Stimulated activated CD4-positive, alpha-beta T cell treated with anti-CD3 and anti-CD28 coated beads, Interleukin-2, amount 100 ng/mL, for 4 hours (primary cell): ENCODE measurements at places on chromosomes 12 and 14.
A peak's percentile ranks its signal among the peaks of the same experiment; 100 is the strongest.

DNA sequence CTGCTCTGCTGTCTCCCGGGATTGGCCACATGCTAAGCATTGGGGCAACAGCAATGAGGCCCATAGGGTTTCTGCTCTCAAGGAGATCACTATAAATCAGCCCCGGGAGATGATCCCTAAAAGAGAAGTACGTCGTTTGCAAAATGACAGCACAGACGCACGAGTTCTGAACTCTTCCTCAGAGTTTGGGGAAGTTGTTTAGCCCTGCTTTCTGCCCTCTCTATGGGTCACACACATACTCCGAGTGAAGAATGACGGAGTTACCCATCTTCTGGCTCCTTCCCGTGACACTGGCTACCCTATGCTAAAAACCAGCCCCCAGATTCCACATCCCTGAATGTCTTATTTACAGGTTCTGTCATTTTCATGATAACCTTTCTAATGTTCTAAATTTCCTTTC lies 258.0 kb upstream of the PLEKHG7 start:
- DNase-seq, result no peak

DNA sequence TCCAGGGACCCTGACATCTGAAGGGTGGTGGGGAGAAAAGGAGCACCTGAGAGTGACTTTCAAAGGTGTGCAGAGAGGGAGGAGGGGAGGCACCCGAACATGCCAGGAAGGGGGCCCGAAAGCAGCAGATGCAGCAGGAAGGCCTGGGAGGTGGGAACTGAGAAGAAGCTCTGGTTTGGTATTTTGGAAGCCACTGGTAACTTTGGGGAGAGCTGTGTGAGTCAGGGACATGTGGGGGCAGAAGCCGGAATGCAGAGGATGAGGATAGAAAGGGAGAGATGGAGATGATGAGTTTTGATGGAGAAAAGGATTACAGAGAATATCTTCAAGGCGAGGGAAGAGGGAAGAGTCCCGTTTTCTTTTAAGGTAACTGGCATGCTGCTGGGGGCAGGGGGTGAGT lies 50.1 kb downstream of the NRXN3 start:
- no peak for DNase-seq

DNA sequence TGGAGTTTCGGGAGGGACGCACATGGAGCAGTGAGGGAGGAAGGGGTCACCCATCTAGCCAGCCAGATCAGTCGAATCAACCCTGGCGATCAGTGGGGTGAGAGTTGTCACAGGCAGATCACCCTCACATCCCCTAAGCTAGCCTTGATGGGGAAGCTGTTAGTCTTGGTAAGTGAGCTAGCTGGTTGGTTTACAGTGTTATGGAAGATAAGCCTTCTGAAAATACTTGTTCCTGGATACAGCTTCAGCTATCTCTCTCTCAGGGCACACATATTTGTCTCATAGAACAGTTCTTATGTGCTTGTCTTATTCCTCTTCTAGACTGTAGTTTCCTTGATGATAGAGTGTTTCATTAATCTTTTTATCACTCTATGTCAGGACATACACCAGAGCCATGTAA lies 26.2 kb upstream of the MANSC4 start:
- DNase-seq, result no peak

GRCh38 chr12:27460471-27460978 lies 14.0 kb downstream of the SMCO2 start:
- peak; percentile 38 for DNase-seq

DNA sequence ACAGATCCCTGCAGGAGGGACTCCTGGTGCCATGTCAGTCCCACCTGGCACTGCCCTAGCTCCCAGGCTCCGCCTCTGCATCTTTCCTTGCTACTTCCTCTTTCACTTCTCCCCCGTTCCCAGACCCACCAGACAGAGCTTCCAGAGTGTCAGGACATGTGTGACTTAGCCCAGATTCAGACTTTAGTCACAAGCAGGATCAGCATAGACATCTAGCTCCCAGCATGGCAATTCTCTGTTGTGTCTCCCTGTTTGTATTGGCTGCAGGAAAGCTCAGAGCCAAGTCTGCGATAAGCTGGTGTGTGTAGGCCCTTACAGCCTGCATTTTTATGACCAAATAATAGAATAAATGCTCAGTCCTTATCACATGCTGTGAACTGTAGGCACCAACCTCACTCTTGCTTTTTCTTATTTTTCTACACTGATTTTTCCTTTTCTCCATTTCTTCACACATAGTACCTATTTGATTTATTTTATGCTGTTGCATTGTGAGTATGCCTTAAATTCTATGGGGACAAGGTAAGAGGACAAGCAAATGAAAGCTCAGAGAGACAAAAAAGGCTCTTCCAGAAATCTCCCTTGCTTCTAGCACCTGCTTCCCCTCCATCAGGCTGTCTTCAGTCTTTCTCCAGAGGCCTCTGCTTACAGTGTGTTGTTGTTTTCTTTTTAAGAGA lies 5.9 kb downstream of the DHRS2 start:
- DNase-seq, result no peak

DNA sequence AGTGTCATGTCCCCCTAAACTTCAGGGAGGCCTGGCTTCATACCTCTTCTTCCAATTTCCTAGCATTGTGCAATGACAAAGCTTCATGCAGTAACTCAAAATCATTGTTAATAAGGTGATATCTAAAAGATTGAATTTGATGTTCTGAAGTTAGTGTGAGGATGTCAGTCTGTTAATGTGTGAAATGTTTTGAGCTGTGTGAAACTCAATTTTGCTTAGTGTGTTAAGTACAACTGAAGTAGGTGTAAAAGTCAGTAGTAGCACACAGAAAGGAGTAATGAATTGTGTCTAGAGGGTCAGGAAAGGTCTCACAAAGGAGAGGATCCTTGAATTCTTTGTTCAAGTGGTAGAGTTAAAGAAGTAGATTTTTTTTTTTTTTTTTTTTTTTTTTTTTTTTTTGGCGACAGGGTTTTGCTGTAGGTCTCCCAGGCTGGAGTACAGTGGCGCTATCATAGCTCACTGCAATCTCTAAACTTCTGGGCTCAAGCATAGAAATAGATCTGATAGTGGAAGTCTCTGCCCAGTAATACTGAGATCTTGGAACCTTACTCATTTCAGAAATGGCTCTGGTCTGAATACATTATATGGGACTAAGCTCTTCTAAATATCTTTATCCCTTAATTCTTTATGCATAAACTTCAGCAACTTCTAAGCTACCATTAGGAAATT lies 63.9 kb downstream of the FUT8 start:
- no peak for DNase-seq

GRCh38 chr12:18676996-18677588 lies 60.7 kb downstream of the PLCZ1 start:
- DNase-seq, result no peak

DNA sequence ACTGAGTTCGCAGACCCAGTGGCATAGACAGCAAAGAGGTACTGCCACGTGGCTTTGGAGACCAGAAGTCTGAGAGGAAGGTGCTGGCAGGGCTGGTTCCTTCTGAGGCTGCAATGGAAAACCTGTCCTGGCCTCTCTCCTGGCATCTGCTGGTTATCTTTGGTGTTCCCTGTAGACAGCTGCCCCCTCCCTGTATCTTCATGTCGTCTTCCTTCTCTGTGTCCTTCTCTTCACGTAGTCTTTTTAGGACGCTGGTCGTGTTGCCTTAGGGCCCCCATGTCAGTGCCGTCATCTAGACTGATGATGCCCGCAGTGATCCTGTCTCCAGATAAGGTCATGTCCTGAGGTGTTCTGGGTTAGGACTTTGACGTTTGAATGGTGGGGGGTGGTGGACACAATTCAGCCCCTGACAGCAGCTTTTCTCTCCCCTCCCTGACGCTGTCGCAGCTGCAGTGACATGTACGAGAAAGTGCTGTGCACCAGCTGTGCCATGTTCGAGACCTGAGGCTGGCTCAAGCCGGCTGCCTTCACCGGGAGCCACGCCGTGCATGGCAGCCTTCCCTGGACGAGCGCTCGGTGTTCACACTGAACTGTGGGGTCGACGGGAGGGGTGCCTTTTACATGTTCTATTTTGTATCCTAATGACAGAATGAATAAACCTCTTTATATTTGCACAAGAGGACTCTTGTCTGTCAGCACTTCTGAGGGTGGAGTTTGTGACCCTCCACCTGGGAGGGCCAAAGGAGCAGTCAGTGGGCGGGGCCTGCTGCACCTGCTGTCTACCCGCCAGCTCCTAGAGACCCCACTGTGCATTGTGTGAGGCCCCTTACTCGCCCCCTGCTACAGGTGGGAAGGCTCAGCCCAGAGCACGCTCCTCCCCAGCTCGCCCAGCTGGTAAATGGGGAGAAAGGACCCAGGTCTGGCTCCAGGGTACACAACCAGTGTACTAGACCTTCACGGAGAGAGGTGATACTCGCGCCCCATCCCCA lies 6.3 kb downstream of the SIVA1 start:
- DNase-seq, result no peak

- no peak for DNase-seq
Observed at GRCh38 chr12:56461235-56462159, 6.9 kb upstream of the SPRYD4 start.

DNA sequence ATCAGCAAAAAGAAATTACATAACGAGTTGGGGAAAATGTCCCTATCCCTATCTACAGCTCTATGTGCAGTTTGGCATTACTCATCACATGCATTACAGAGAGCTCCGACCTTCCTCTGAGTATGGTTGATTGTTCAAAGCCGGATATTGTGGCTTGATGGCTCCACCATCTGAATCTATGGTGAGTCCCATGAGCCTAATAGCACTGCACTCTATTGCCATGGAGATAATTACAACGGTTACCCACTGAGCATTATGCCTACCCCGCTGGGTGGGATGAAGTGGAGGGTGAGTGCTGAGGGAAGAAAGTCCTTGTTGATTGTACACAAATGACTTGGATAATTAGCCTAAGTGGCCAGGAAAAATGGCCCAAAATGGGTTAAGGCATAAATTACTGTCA lies 800.5 kb downstream of the NRXN3 start:
- no peak for DNase-seq

DNA sequence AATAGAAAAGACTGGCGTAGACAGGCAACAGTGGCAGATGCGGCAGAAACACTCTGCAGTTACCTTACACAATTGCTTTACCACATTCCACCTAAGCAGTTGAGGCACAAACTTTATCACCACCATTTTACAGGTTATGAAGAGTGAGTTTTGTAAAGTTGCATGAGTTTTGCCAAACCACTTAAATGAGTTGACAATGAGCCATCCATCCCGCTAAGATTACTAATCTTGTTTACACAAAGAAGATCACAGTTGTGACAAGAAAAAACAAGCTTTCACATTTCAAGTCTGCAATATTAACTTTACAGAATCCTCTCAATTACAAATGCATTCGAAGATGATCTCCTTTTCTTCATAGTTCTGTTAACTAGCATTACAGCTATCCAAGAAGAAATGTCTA lies 1.8 kb downstream of the TMCC3 start:
- DNase-seq, result no peak

GRCh38 chr14:44428231-44428945 lies 78.7 kb downstream of the FSCB start:
- no peak for DNase-seq

- DNase-seq, result no peak
Observed at GRCh38 chr14:28966416-28967233, 200.0 kb downstream of the FOXG1 start.

GRCh38 chr12:27896419-27896990 lies 76.0 kb downstream of the PTHLH start:
- DNase-seq, result no peak

- no peak for DNase-seq
Observed at GRCh38 chr12:79508622-79509021, 182.1 kb downstream of the PAWR start.
